ENCODE measurements at places on chromosomes 5 and 9. TPM values are rescaled to one million over a fixed set of nuclear protein-coding genes. Genes with fewer than 3 reads are reported as not detected.

Gene PNPLA7
- polyA plus RNA-seq = 0.24 TPM

Gene CBY3
- polyA plus RNA-seq = 0.86 TPM

Gene EMB
- 163 TPM for polyA plus RNA-seq

Gene FCN2
- not detected for polyA plus RNA-seq

Gene RMRP
- 23.0 TPM for polyA plus RNA-seq

Gene SLC25A2
- not detected for polyA plus RNA-seq

Gene SNCAIP
- not detected for polyA plus RNA-seq

GRCh38 chr9:114109124-114109523, 10.0 kb upstream of the KIF12 start:
- DNase-seq = no peak

- DNase-seq = no peak
Observed at GRCh38 chr9:109453210-109453842, 44.8 kb downstream of the PTPN3 start.

- DNase-seq = no peak
Observed at GRCh38 chr9:92947268-92948037, at the start of gene FGD3. Gene FGD3 (plus strand): TSS chr9:92947523. CDS start chr9:92976257, 28,734 bp downstream.

GRCh38 chr5:38022631-38023030, 182.8 kb upstream of the GDNF start:
- DNase-seq = no peak

- DNase-seq = no peak
Observed at GRCh38 chr5:32331217-32331934, 18.6 kb upstream of the MTMR12 start.

- no peak for DNase-seq
Observed at GRCh38 chr5:528629-529511, 4.6 kb upstream of the SLC9A3 start.

GRCh38 chr5:137345396-137345795, 153.7 kb downstream of the SPOCK1 start:
- no peak for DNase-seq

- no peak for DNase-seq
Observed at GRCh38 chr9:16069671-16070454, 517.0 kb downstream of the CCDC171 start.

DNA sequence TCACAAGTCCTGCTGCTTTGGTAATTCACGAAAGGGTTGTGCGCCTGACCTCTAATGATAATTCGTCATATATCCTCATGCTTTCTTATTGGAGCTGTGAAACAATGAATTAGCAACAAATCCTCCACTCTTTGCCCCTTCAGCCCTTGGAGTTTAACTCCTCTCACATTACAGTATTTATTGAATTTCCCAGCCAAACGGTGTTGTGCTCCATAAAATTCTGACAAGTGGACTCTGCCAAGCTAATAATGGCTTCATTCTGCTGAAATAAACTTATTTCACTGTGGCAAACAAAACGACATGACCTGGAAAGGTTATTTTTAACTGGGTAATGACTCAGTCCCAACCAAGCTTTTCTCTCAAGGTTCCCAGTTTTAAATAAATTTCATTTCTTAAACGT, 984.4 kb upstream of the DMAC1 start:
- no peak for DNase-seq

DNA sequence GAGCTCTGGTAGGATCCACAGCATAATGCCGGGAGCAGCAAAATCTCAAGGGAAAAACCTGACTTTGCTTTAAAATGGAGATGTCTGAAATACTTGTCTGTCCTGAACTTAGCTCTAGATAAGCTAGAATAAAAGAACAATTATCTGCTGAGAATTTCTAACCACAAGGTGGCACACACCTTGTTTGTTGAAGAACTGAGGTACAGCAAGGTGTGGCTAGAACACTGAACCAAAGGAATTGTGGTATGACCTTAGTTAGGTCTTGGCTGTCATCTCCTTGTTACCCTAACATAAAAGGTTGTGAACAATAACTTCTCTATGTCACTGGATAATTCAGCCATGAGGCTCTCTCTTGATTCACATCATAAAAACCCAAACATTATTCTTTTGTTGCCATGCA, 72.3 kb upstream of the ANXA1 start:
- DNase-seq = no peak

GRCh38 chr9:129762985-129763926, 10.4 kb upstream of the PTGES start:
- no peak for DNase-seq

DNA sequence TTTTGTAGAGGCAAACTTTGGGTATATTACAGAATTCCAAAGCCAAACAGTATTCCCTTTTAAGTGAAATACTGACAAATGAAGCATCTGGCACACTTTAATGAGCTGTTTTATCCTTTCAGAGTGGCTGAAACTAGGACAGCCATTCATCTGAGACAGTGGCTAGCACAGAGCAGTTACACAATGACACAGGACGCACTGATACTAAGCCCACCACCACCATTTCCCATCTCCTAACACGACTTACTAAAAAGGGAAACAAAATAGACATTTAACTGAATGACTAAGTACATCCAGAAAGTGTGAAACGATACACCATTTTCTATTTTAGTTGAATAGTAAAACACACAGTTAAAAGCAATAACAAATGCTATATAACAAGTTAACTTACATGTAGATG, 120.4 kb upstream of the RETREG1 start:
- no peak for DNase-seq

DNA sequence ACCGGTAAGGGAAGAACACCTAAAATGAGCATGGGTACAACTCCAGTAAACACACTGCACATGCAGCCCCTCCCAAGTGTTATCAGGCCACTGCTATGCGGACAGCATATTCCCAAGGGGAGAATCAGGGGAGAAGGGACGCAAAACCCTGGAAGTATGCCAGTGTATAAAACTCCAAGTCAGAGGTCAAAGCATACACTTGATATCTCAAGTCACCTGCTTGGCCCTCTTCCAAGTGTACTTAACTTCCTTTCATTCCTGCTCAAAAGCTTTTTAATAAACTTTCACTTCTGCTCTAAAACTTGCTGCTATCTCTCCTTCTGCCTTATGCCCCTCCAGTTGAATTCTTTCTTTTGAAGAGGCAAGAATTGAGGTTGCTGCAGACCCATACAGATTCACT, 408.1 kb downstream of the HTR1A start:
- DNase-seq = no peak

GRCh38 chr9:105858877-105859276, 164.5 kb downstream of the TMEM38B start:
- no peak for DNase-seq

DNA sequence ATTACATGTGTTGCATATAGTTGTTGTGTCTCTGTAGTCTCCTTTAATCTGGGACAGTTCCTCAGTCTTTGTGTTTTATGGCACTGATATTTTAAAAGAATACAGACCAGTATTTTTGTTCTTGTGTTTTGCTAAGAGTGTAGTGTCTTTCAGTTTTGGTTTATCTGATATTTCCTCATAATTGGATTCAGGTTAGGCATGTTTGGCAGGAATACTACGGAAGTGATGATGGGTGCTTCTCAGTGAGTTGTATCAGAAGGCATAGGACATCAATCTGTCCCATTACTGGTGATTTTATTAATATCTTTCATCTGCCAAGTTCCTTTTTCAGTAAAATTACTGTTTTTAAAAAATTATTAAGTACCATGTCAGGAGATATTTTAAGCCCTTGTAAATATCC, 212.9 kb downstream of the ARHGEF28 start:
- DNase-seq = no peak

DNA sequence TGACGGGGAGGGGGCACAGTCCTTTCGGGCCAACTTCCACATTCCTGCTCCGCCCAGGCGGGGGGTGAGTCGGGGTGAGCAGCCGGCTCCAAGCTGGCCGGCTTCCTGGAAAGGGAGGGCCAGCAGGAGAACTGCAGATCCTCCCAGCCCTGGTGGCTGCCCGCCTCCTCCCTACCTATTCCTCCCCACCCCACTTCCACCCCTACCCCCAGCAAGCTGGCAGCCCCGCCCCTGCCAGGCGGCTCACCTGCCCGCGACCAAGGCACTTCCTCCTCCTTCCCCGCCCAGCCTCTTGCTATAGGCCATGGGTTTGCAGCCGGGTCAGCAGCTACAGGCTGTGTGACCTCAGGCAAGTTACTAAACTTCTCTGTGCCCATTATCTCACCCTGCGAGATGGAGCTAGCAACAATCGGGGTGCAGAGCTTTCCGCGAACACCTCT, 5.6 kb upstream of the IRF1 start:
- peak; percentile 75 for DNase-seq

DNA sequence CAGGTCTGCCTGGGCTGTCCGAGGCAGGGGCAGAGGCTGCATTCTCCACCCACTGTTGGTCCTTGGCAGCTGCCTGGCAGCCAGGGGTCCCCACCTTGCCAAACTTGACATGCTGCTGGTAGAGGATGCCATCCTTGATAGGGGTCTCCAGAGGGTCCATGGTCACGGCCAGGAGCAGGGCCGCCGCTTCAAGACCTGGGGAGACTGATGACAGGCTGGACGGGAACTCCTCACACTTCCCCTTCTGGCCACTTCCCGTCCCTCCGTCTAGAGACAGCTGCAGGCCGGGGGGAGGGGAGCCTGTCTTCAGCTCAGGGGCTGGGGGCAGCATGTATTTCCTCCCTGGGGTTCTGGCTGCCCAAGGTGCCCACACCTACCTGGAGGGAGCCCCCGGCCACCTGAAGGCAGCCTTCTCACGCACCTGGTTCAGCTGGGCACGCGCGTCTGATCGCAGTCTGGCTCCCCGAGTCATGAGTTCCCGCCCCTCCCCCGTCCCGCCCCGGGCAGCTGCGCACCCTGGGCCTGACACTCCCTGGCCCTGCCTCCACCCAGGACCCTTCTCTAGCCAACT, at the start of gene DOK3:
TSS of gene DOK3 (minus strand) at position 446 of the 571 bp plus-strand sequence. CDS start at position 160, 286 bp downstream.
- no peak for DNase-seq

DNA sequence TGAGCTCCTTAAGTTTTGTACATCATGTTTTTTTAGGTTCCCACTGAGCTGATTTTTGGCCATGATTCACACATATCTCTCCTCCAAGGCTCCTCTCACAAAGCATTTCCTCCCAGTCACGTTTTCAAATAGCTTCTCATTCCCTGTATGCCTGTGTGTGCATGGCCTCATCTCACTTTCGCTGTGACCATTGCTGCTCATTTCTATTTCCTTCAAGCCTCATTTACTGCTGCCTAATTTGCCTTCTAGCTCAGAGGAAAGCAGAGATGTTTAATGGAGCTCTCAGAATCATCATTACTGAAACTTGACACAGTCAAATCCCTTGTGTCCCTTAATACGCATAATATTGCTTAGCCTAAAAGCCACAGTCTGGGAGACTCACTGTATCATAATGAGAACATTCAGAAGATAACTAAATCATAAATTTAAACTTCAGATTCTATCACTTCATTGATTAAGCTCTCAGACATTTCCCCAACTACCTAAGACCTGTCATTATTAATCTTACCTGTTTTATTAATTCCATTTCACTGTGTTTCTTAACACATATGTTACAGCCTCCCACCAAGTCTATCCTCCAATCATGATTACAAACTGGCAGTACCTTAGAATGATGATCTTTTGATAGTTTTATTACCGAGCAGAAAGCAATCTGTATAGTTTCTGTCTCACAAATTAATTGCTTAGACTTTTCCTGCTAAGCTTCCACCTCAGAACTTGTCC, 278.3 kb upstream of the PTGER4 start:
- DNase-seq = no peak

DNA sequence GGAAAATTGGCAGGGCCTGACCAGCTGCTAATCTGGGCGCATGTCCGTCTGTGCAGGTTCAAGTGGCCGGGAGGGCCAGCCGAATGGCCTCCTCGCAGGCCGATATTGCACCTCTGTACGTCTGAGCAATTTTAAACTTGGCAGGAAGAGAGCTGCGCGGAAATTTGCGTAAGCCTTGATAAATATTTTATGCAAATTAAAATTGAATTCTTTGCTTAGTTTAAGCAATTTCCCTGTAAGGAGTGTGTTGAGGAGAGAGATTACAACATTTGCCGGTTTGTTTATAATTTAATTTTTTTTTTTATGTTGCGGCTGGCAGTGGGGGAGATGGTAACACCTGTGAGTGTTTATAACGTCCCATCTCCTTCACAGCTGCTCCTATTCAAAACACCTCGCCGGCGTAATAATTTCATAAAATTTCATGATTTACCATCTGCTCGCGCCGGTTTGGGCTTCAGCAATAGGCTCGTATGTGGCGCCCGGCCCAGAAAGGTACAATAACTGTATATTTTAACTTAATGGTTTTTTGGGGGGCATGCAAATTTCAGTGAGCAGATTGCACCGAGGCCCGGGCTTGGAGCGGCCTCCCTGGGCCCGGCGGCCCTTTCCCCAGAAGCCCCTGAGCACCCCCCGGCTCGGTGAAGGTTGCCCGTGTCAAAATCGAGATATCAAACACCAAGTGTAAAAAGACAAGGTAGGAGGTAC, 269.4 kb upstream of the MVB12B start:
- DNase-seq = no peak

DNA sequence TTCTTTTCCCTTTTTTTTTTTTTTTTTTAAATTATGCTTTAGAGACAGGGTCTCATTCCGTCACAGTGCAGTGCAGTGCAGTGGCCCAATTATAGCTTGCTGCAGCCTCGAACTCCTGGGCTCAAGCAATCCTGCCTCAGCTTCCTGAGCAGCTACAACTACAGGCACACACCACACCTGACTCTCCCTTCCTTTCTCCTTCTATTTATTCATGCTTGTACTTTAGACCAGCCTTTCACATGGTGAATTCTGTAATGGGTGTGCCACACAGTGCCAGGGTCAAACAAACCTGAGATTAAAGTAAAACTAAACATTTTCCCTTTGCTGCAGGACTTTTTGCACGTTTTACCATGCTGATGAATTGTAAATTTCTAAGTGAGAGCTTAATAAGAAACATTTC, 8.0 kb downstream of the SH3RF2 start:
- DNase-seq = no peak

- peak; percentile 78 for DNase-seq
Observed at GRCh38 chr9:128034821-128035652, 32.1 kb downstream of the NAIF1 start.

DNA sequence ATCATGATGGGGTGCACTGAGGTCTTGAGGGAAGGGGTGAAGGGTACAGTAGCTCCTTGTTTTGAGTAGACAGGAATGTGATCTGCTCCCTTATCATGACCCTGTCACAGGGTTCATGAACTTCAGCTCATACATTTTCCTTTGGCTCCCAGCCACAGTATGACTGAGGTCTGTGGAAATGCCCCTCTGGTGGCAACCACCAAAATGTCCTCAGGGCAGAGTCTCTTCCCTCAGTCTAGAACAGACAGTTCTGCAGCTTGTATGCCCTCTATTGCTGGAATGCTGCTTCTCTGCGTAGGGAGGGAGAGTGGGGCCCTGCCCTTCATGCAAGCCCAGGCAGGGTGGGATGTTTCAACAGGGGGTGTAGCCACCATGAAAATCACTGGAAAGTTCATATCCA, 53.8 kb upstream of the SNCAIP start:
- no peak for DNase-seq
